PC-9 (cell line): ENCODE measurements at places on chromosomes 13 and 19. TPM values are rescaled to one million over a fixed set of nuclear protein-coding genes. Genes with fewer than 3 reads are reported as not detected.
A peak's percentile ranks its signal among the peaks of the same experiment; 100 is the strongest.

DNA sequence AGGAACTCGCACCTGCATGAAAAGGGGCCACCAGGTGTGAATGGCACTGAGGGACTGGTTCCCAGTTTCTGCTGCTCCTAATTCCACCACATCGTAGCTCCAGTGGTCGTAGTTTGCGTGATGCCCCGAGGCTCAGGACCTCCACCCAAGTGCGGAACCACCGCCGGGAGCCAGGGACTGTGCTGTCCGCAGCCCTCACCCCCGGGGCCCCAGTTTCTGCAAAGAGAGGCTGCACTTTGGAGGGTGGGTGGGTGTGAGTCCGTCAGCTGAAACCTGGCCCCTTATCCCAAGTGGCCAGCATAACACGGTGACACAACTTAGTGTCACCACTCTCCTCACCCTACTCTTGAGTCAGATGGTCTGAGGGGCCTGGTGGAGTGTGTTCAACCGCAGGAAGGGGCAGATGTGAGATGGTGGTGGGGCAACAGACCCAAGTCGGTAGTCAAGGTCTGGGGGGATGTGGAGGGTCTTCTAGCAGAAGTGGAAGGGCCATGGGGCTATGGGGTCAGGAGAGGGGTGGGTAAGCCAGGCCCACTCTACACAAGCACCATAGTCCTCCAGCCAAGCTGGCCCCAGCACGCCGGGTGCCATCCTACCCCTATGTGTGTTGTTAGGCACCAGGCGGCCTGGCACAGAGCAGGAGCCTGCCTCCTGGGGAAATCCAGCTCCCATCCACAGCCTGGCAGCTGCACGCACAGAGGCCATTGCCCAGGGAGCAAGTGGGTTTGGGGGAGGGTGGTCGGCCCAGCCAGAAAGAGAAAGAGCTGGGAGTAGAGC is 1301.6 kb downstream of the UQCRFS1 start:
- DNase-seq: no peak

DNA sequence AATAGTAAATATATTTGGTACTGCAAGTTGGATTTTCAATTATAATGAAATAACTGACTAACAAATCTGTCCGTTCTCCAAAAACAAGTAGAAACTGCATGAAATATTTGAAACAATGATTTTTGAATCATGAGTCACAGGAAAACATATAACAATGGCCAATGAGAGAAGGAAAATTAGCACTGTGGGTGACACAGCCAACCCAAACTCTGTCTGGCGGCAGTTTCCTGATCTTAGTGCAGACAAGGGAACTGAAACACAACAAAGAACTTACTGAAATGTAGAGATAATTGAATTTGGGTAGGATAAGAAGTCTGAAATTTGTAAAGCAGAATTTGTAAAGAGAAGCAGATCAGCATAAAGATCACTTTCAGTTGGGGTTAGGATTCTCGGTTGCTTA is 2743.3 kb upstream of the PCDH20 start:
- DNase-seq: no peak

- DNase-seq: no peak
Observed at GRCh38 chr13:91056746-91057145, 290.7 kb upstream of the MIR17HG start.

DNA sequence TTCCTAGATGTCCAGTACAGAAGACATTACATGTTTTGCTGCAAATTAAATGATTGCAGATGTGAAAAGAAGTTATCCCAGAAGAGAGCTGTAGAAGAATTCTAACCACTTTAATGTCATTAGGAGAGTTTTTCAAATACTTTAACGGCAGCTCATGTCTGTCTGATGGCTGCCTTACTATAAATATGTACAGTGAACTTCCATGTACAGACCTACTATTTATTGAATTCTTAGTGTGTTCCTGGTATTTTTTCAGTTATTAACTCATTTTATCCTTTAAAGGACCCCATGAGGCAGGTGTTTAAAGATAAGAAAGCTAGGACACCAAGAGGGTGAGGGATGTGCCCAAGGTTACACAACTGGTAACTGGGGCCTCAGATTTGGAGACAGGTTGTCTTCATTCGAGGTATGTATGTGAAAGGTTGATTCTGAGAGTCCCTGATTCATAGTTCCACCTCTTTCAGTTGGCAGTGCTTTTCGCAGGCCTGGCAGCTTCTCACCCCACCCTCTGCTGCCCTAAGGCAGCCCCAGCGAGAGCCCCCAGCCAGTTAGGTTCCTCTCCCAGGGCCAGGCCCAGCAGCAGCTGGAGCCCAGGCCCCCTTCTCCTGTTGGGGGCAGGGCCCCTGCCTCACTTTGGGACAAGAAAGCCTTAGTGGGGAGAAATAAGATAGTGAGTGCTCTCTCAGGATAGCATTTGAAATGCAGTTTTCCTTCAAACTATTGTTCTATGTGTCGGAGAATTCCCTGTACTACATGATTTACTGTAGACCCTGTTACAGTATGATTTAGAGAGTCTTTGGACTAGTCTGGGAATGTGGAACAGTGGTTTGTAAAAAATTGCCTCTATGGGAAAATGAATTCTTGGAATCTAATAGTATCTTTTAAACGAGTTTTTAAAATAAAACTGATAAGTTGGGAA is 67.7 kb upstream of the TEX29 start:
- no peak for DNase-seq

- DNase-seq: no peak
Observed at GRCh38 chr19:589693-590395, at the start of gene HCN2. Gene HCN2 (plus strand): TSS chr19:589881. CDS start chr19:589946, 65 bp downstream.

- no peak for DNase-seq
Observed at GRCh38 chr13:98429977-98430736, 146.8 kb downstream of the STK24 start.

DNA sequence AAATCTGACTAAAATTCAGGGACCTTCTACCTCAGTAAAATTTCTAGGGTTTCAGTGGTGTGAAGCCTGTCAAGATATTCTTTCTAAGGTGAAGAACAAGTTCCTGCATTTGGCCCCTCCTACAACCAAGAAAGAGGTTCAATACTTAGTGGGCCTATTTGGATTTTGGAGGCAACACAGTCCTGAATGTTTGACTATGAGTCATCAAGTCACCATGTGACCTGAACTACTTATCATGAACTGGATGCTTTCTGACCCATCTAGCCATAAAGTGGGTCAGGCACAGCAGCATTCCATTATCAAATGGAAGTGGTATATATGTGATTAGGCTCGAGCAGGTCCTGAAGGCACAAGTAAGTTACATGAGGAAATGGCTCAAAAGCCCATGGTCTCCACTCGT is 163.0 kb upstream of the IRS2 start:
- no peak for DNase-seq

DNA sequence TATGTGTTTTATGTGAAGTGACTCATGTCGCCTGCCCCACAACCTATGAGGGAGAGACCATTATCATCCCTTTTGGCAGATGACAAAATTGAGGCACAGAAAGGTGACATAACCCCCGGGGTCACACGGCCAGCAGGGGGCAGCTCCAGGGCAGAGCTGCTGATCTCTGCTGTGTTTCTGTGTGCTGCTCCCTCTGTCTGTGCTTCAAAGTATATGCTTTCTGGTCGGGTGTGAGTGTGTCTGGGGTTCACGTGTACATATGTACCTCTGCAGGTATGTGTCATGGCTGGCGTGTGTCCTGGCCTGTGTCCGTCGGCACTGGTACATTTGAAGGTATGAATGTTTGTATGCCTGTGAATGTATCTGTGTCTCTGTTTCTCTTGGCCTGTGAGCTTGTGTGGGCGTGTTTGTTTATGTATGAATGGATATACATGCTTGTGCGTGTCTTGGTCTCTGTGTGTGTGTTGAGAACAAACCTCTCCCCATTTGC is 7.1 kb downstream of the LIPE start:
- DNase-seq: peak; percentile 41

DNA sequence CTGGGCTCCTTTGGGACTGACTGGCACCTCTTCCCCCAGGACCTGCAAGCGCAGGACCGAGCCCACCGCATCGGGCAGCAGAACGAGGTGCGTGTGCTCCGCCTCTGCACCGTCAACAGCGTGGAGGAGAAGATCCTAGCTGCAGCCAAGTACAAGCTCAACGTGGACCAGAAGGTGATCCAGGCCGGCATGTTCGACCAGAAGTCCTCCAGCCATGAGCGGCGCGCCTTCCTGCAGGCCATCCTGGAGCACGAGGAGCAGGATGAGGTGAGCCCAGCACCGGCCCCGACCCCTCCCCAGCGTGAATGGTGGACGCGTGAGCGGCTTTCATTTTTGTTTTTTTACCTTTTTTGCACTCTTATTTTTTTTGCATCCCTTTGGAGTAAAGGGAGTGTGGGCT is 56.0 kb upstream of the LDLR start:
- no peak for DNase-seq

DNA sequence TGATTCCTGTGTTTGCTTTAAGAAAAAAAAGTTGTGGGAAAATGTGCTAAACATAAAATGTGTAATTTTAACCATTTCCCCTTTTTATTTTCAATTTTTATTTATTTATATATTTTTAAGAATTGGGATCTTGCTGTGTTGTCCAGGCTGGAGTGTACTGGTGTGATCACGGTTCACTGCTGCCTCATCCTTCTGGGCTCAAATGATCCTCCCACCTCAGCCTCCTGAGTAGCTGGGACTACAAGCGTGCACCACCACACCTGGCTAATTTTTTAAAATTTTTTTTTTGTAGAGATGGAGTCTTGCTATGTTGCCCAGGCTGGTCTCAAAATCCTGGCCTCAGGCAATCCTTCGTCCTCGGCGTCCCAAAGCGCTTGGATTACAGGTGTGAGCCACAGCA is 19.0 kb downstream of the CACNG6 start:
- DNase-seq: no peak

GRCh38 chr19:19661675-19662251 is 1.7 kb downstream of the ATP13A1 start:
- no peak for DNase-seq

DNA sequence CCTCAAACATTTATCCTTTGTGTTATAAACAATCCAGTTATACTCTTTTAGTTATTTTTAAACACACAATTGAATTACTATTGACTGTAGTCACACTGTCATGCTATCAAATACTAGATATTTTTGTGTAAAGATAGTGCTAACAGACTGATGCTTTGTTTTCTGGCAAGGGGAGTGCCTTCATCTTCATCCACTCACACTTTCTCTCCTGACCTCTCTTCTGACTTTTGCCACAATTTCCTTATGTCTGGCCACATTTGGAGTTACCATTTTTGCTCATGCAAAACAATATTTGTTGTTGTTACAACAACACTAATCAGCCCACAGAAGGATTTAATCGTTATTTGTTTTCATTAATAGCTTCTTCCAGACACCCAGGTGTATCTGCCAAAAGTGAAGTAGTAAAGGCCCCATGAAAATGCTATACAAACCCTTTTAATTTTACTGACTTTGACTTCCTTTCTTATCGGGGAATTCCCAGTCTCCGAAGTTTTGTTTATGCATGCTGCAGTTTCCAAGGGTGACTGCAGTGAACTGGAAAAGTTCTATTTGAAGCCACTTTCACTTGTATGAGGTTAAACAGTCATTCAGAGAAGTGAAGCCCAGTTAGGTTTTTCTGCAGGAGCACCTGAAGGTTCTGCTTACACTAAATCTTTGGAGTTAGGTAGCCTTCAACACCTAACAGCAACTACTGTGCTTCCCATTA is 66.1 kb upstream of the FRY start:
- DNase-seq: peak; percentile 52

GRCh38 chr13:71593566-71593965 is 273.4 kb downstream of the DACH1 start:
- DNase-seq: no peak

DNA sequence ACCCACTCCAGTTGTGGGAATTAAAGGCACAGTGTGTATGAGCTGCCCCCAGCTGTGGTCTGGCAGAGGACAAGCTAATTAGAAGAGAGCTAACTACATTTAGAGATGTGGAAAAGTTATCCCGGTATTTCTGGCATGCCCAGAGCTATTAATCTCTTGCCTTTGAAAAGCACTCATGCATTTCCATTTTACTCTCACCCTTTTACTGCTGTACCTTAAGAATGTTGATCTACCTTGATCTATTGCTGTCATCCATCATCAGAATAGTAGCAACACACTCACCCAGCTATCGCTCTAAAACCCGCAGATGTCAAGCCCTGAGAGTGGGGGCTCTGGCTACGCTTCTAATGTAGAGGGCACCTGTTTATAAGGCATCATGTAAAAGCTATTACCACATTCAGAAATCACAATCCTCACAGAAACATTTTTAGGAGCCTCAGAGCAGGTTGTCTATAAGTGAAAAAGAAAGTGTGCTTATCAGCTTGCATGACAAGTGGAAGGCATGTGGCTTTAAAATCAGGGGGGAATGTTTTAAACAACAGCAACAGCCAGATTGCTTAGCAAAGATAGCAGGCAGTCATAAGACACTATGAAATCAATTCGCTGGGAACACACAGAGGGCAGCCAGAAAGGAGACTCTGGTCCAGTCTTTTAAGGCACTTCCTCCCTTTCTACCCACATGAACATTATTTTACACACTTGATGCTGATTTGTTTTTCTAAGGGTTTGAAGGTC is 224.2 kb upstream of the IRS2 start:
- no peak for DNase-seq

DNA sequence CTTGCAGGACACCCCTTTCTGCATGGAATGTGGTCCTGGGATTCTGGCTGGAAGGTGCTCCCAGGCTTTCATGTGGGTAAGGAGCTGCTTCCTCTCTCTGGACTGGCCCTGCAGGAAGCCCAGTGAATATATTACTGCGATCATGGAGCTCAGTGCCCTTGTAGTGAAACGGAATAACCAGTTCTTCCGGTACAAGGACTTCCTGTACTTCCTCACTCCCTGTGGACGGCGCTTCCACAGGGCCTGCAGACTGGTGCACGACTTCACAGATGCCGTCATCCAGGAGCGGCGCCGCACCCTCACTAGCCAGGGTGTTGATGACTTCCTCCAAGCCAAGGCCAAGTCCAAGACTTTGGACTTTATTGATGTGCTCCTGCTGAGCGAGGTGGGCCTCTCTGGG is 8.0 kb downstream of the CYP4F8 start:
- no peak for DNase-seq

ARRDC5 gene
- total RNA-seq: not detected in 2 replicates

TMC4 gene
- total RNA-seq: 175 and 194 TPM in 2 replicates

LILRA1 gene
- not detected in 2 replicates for total RNA-seq

CERS1 gene
- 2.7 and 4.9 TPM in 2 replicates for total RNA-seq

TMEM143 gene
- total RNA-seq: 24.8 and 31.3 TPM in 2 replicates

PSMC4 gene
- 82.8 and 110 TPM in 2 replicates for total RNA-seq

HSH2D gene
- 10.9 and 13.7 TPM in 2 replicates for total RNA-seq
